Stimulated activated CD4-positive, alpha-beta T cell treated with anti-CD3 and anti-CD28 coated beads, Interleukin-1b, Interleukin-23, amount 100 ng/mL, for 4 hours (primary cell): ENCODE measurements at places on chromosomes 5 and 9.

DNA sequence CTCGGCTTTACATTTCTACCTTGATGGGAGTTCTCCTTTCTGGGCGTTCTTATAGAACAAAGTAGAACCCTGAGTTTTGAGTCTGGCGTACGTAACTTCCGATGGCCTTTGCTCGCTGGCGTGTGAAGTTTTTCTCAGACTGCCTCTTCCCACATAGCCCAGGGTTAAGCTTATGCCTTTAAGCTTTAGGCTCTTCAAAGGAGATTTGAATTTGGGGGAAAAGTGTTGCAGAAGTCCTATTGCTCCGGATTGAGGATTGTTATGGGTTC, 13.7 kb upstream of the FBP2 start:
- DNase-seq: no peak

GRCh38 chr5:6847870-6848269, 134.6 kb downstream of the TENT4A start:
- no peak for DNase-seq

GRCh38 chr9:129602598-129603415, 18.1 kb downstream of the C9orf50 start:
- DNase-seq: no peak

GRCh38 chr9:123115146-123115913, 81.9 kb downstream of the GPR21 start:
- DNase-seq: no peak

GRCh38 chr5:31173614-31174013, 19.9 kb upstream of the CDH6 start:
- no peak for DNase-seq

DNA sequence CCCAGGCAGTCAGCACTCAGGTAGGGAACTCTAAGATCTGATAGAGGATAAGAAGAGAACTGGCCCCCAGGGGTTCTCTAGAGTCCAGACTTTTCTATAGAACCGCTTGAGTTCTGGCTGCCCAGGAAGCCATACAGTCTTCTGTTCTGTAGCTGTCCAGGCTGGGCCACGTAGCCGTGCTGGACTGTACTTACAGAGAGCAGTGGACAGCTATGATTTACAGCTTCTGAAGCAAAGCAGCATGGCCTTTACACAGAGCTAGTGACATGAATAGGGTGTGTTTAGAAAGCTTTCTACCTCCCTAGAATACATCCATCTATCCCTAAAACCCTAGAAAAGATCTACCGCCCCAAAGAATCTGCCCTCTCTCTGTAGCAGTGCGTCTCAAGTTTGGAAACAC, 57.2 kb downstream of the ACO1 start:
- no peak for DNase-seq

GRCh38 chr9:137366891-137367381, 56.0 kb downstream of the EXD3 start:
- DNase-seq: no peak

- no peak for DNase-seq
These were observed 72.0 kb upstream of the CKMT2 start for GRCh38 chr5:81161012-81161601.

DNA sequence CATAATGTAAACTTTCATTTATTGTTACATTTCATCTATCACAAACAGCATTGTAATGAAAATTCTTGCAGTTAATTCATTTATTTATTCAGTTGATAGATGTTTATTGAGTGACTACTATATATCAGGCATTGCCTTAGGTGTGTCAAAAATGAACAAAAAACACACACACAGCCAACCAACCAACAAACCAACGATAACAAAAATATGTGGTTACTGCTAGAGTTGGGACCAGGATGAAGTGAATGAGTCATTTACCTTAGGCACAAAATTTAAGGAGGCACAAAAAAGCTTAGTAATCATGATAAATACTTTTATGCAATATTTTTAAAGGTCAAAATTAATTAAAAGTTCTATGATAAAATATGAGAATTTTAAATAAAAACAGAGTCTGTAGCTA, 223.4 kb downstream of the CSNK1G3 start:
- DNase-seq: no peak

DNA sequence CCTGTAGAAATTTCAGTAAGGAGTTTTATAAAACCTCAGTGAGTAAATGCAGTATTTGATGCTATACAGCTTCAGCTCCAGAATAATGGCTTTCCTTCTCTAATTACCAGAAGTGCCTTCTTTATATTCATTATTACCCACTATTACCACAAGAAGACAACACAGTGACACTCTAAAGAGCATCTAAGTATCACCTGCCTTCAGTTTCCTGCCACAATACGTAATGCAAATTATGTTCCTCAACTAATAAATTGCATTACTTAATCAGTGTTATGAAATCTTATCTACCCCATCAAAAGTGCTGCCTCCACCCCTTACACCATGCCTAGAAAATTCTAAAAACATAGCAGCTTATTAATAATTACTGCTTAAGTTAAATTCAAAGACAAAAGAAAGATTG, 91.9 kb downstream of the TRPM6 start:
- no peak for DNase-seq

DNA sequence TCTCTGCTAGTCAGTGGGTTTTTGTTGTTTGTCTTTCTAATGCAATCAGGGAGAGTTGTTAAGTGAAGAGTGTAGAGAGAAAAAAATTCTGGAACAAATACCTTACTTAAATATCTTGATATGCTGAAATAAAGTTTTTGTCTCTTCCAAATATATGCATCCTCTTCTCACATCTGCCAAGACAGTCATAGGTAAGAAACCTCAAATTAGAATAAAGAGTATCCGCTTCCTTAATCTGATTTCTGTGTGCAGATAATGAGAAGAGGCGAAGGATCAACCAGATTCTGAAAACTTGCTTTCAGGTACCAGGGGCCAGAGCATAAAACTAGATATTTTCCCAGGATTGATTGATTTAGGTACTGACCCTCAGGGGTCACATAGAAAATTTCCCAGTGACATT, 11.3 kb upstream of the IL6ST start:
- no peak for DNase-seq

DNA sequence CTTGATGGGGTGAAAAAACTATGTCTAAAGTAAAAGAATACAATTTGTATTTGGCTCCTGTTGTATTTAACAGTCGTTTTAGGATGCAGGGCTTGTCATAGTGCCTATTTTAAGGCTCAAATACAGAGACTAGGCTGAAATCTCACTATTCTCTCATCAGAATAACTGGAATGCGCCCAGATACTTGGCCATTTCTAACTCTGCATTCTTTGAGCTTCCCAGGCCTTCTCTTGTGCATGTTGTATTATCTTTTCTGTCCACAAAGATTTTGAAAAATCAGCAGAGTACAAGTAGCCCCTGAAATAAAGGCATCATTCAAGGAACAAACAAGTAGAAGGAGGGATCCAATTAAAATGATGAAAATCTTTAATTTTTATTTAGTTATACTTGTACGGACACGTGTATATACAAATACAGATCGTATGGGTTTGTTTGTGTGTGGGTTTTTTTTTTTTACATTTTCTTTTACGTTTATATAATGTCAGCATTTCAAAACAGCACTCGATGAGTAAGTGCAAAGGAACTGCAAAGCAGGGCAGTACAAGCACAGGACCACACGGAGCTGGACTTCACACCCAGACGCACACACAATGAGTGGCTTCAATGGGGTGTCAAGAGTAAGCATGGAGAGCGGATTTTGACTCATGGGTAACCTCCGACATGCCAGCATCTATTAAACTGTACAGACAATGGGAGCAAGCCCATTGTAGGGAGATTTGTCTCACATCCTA, 294.0 kb downstream of the EFNA5 start:
- no peak for DNase-seq

DNA sequence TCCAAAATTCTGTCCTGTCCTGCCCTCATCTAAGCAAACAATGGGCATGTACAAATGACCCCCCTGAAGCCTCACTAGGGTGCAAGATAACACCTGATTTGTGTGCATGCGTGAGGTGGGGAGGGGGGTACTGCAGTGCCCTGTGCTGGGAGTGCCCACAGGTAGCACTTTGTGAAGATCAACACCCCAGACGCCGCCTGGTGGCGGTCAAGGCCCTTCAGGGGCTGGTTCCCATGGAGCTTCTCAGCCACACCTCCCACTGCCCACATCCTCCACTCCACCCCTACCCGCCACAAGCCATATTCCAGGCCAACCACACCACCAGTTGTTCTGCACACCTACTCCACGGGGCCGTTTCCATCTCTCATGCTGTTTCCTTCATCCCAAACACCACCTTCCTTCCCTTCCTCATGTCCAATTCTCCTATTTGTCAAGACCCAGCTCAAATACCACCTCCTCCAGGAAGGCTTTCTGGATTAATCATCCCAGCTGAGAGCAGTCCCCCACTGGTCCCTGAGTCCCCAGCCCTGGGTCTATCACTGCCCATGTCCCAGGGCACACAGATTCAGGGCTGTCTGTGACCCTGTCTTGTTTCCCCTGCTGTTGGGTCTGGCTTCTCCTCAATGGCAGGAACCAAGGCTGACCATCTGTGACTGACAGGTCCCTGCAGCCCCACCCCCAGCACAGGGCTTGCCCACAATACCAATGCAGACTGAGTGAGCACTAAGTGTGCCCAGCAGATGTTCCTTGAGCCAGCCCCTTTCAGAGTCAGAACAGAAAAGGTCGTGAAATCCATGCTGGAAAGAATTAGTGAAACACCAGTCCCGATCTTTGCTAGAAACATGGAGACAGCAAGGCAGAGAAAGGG, 178.4 kb downstream of the PAX5 start:
- DNase-seq: no peak

DNA sequence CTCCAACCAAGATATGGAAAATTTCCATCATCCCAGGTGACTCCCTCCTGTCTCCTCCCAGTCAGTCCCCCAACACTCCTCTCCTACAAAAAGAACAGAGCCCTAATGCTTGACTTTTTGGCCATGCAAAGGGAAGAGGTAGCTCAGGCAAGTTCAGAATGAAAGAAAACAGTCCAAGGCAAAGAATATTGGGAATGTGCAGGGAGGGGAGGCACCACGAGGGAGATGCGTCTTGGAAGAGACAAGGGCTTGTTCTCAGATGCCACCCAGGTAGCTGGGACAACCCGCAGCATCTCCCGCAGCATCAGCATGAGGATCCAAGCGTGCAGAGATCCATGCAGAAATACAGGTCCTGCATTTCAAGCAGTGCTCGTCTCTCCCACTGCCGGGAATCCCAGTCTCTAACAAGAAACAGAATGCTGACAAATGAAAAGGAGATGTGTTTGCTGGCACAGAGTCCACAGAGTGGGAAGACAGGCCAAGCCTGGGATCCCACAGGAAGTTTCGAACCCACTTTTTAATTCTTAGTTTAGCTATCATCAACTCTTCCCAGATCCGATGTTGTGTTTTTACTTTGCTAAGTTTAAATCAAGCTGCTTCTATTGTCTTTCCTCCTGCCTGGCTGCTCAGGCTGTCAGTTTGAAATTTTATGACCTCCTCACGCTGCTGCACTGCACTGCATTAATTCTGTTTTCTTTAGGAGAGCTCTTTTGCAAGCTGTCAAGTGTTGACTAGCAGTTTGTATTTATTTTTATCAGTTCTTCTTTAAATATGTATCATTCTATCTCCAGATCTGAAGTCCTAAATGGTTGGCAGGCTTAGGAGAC, 86.8 kb upstream of the OSMR start:
- DNase-seq: no peak

DNA sequence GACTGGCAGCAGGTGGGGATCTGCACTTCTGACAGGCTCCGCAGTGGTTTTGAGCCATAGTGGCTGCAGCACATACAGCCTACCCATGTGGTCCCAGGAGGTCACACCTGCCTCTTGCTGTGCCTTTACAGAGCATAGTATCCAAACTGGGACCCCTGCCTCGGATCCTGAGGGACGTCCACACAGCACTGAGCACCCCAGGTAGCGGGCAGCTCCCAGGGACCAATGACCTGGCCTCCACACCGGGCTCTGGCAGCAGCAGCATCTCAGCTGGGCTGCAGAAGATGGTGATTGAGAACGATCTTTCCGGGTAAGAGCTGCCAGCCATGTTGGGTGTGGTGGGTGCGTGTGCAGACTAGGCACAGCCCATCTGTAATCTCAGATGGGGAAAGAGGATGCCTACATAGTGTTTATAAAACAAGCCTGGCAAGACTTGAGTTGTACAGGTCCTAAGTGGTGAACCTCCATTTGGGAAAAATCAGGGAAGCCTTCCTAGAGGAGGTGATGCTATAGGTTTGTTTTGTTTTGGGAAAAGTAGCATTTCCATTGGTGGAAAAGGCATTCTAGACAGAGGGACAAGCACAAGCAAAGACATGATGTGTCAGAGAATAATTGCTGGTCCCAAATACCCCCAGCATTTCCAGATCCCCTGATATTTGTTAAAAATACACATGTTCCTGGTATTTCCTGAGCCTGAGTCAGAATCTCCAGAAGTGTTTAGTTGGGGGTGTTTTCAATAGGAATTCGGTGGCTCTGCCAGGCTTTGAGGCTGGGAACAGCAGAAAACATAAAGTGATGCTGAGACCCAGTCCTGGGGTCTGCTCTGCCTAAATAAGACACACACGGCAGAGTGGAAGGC, 119.2 kb downstream of the DAB2IP start:
- DNase-seq: no peak

DNA sequence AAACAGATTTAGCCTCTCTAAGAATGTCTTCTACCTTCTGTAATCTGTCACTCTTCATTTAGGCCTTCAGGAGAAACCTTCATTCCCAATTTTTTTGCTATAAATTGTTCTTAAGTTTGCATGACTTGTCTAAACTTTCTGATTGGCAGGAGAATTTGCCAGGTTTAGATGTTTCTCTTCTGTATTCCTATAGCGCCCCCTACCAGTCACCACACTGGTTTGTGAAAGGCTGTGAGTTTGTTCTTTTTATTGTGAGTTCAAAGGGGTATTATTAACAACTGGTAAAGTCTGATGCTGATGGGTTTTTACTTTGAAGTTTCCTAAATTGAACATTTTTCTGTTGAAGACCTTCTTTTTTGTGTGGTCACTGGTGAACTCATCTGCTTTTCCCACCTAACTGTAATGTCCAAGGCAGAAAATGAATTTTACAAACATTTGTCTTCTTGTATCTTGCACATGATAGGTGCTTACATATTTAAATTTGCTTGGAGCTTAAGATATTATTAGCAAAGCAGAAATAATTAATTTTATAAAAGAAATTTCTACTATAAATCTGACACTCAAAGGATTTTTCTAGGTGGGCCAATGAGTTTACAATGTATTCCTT, 18.4 kb upstream of the F2RL2 start:
- DNase-seq: peak; percentile 28

GRCh38 chr5:107772418-107773310, 101.9 kb upstream of the EFNA5 start:
- DNase-seq: no peak

GRCh38 chr5:96072138-96072790, 110.6 kb upstream of the ELL2 start:
- no peak for DNase-seq

- DNase-seq: no peak
These were observed 7.2 kb upstream of the ABLIM3 start for GRCh38 chr5:149133795-149134777.

GRCh38 chr9:91422758-91423711, 597 bp downstream of the NFIL3 start:
- DNase-seq: peak; percentile 27

GRCh38 chr5:171911152-171911551, 95.3 kb downstream of the FBXW11 start:
- DNase-seq: no peak
